ENCODE measurements at places on chromosomes 11 and 22.

- no peak for DNase-seq
These were observed 271.5 kb upstream of the PDGFD start for GRCh38 chr11:104435494-104435893.

DNA sequence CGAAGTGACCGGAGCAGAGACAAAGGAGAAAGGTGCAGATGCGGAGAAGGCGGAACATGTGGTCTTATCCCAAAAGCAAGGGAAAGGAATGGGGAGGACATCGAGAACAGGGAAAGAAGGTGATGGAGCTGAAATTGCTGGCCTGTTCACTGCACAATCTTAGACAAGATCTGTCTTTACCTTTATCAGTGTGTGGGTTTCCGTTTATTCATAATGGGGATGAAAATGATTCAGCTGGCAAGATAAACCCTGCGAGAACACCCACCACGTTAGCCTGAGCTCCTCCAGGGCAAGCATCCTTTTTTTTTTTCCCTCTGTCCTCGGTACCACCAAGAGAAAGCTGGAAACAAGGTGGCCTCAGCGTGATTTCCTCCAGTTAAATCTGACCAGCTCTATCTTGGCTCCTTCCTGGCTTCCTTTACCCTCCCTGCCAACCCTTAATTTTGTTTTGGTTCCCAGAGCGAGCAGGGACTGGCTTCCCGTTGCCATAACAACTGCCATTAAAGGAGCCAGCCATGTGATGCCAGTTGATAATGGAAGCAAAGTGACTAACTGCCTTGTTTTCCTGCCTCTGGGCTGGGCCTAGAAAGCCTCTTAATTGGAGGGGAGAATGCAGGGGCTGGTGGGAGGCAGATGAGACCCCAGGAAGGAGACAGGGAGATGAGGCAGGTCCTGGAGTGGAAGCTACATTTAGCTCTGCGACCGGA, 4.2 kb downstream of the SGSM1 start:
- DNase-seq = no peak

DNA sequence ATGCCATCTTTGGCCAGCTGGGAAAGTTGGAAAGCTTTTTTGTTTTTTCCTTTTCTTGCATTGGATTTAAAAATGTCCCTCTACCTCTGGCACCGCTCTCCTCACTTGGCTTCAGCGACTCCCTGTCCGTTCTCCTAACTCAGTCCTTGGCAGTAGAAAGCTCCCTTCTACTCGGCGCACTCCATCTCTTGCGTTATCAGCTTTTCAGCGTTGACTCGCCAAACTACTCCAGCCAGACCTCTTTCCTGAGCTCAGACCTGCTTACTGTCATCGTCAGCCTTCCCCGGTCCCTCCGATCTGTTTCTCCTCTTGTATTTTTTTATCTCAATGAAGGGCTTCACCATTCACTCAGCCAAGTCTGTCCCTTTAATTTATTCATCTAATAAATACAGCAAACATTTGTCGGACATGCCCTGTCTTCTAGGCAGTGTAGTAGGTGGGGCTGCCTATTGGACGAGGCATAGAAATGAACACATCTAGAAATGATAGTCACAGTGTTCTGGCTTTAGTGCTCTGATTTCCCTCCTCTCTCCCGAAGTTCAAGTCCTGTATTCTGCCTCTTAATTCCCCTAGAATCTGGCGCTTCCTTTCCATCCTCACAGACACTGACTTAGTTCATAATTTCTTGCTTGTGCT, 839 bp downstream of the CEP164 start:
- DNase-seq = peak; percentile 26

- no peak for DNase-seq
These were observed 22.2 kb downstream of the MRGPRG start for GRCh38 chr11:3196161-3197043.

- peak; percentile 61 for DNase-seq
These were observed 52.6 kb upstream of the NAV2 start for GRCh38 chr11:19660076-19660475.

GRCh38 chr11:67371189-67371910, 2.0 kb downstream of the CLCF1 start:
- no peak for DNase-seq

DNA sequence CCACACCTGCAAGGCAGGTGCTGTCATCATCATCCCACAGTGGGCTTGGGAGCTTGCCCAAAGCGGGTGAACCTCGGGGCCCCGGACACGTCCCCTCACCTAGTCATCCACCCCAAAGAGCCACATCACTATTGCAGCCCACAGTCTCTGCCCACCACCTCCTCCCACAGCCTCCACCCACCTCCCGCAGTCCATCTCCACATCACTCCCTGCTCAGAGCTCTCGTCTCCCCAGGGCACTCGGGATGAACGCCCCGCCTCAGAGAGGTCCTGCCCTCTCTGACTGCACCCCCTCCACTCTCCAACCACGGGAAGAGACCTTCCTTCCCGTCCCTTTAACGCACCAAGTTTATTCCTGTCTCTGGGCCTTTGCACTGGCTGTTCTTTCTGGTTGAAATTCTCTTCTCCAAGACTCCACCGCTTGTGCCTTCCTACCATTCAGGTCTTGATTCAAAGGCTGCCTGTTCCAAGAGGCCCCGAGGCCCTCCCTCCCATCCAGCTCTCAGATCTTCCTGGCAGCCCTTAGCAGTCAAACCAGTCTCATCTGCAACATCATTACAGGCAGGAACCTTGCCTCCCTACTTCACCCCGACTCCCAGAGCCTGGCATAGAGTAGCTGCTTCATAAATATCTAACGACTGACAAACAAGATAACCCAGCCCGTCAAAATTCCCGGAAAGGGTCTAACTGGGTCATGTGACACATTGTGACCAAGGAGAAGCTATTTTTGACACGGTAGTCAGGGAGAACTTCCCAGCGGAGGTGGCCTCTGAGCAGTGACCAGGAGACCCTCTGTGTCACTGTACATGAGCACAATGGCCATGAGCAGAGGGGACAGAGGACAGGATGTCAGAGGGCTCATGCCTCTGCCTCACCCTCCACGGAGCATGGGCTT, 11.1 kb downstream of the KCNJ4 start:
- DNase-seq = no peak

DNA sequence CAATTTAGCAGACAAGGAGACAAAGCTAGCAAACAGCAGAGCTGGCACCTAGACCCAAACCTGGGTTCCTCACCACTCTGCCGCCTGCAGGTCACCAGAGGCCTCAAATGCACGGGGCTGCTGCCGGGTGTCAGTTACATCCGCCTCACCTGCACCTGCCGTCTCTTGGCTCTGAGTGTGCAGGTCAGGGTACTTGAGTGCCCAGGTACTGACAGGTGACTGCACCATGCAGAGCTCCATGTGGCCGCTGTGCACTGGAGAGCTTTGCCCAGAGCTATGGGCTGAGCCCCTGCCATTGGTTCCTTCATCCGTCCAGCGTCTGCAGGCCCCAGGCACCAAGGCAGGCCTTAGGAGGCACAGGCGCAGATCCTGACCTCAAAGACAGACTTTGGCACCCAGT, 35.0 kb downstream of the PDGFB start:
- DNase-seq = no peak

DNA sequence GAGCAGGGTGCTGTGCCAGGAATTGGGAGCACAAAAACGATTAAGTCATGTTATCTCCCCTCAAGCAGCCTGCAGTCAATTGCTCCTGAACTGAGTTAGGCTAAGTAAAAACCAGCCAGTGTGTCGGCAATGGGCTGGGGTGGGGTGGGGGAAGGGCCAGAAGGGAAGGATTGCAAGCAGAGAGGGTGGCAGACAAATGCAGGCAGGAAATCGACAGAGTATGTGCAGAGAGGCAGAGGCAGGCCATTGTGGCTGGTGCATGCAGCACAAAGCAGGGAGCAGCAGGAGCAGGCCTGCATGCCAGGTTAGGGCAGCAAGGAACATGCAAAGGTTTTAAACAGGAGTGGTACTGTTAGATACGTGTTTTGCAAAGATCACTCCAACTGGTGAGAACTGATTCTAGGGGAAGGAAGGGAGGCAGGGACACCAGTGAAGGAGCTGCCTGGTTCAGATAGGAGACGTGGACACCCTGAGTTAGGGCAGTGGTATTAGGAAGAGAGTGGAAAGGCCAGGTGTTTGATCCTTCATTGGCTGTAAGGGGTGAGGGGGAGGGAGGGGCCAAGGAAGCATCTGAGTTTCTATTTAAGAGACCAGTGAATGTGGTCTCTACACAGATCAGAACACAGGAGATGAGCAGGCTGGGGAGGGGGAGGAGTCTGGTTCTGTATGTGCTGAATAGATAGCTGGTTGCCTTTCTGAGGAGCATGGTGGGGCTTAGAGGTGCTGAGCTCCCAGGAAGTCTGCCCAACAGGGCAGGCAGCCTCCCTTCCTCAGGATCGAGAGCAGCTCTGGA, 70.8 kb upstream of the PHOX2A start:
- DNase-seq = no peak

GRCh38 chr22:43922123-43922522, 1.5 kb upstream of the PNPLA3 start:
- no peak for DNase-seq

DNA sequence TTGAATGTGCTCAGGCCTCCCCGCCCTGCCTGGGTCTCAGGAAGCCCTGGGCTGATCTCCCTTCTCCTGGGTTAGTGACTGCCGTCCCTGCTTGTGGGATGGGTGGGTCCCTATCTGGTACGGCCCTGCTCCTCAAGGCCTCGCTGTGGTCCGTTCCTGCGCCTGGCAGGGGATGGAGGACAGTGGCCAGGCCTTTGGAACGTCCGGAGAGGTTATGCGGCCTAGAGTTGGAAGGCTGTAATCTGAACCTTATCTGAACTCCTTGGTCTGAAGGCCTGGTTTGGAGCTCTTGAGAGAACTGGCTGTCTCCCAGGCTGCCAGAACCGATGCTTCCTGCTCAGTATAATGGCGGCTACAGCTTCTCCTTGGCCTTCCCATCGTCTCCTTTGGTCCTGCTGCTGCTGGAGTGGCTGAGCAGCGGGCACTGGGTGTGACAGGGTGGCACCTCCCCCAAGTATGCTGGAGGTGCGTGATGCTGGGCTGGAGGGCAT, 72.8 kb downstream of the FLI1 start:
- DNase-seq = peak; percentile 32

DNA sequence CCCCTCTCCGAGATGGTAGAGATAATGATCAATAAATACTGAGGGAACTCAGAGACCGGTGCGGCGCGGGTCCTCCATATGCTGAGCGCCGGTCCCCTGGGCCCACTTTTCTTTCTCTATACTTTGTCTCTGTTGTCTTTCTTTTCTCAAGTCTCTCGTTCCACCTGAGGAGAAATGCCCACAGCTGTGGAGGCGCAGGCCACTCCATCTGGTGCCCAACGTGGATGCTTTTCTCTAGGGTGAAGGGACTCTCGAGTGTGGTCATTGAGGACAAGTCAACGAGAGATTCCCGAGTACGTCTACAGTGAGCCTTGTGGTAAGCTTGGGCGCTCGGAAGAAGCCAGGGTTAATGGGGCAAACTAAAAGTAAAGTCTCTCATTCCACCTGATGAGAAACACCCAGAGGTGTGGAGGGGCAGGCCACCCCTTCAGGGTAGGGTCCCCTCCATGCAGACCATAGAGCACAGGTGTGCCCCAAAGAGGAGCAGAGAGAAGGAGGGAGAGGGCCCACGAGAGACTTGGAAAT, 43.2 kb downstream of the IGLL1 start:
- no peak for DNase-seq

DNA sequence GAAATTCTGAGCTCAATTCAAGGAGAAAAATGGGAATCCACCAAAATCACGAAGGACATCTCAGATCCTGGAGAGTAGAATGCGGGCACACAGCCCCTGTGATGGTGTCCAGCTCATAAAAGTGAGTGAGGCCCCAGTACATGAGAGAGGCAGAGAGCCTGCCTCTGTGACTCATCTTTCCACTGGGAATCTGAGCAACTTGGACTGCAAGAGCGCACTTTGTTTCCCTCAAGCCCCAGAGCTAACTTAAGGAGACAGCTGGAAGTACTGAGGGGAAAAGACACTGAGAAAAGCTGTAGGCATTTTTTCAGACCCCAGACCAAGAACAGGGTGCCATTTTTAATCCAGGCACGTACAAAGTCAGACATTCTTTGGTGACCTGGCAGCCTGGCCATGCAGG, 273.7 kb downstream of the C11orf87 start:
- DNase-seq = peak; percentile 38

GRCh38 chr22:44451016-44451415, 47.0 kb downstream of the RTL6 start:
- no peak for DNase-seq

- DNase-seq = peak; percentile 20
These were observed 30.5 kb upstream of the FNBP4 start for GRCh38 chr11:47797633-47798032.

DNA sequence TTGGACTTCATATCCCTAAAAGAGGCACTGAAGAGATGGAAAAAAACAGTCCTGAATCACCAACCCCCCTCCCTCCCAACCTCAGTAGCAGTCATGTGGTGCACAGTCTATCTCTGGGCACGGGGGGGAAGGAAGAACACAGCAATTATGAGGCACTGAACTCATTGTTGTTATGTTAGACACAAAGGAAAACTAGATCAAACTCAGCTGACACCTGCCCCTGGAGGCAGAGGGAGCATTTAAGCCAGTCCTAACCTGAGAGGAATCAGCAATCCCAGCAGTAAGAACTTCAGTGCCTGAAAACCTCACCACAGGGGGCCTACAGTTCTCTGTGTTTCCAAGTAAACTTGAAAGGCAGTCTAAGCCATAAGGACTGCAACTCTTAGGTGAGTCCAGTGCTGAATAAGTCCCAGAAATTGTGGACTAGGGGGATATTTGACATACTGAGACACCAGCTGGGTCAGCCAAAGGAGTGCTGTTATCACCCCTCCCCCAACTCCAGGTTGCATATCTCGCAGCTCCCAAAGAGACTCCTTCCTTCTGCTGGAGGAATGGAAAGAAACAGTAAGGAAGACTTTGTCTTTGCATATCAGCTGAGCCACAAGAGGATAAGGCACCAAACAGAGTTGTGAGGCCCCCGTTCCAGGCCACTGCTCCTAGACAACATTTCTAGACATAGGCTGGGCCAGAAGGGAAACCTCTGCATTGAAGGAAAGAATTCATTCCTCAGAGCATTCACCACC, 72.5 kb downstream of the GLYATL1 start:
- no peak for DNase-seq

- no peak for DNase-seq
These were observed 1.7 kb downstream of the AP5B1 start for GRCh38 chr11:65778901-65779668.

DNA sequence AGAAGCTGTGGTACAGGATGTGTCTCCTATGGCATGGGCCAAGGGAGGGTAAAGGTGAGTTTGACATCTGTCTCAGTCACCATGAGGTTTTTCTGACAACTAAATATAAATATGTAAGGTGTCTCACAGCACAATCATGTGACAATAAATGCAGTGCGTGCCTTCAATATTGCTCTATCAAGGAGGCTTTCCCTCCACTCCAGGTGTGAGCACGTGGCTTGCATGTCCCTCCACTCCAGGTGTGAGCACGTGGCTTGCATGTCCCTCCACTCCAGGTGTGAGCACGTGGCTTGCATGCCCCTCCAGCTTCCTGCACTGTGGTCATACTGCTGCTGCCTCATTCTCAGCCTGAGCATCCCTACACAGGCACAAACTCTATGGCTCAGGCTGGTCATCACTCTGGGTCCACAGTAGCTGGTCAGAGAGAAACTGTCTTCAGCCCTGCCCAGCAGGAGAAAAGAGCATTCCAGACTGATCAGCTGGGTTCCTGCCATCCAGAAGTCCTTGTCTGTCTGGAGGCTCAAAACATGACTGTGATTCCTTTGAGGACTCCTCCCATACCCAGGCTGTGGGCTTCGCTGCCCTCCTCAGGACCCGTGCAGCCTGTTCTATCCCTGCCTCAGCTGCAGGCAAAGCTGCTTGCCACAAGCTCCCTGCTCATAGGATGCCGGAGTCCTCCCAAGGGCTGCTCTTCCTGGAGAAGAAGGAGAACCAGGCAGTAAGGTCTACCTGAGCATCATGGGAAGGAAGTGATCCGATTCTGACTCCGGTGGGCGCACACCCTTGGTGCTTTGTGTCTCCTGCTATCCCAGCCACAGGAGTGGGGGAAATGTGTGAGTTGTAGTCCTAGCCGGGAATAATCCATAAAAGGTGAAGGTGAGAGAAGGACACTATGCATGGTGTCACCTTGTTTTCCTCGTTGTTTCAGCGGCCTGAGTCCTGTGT, 33.4 kb upstream of the VPREB1 start:
- no peak for DNase-seq
